ENCODE measurements at places on chromosomes 11 and 22. TPM values are rescaled to one million over a fixed set of nuclear protein-coding genes. Genes with fewer than 3 reads are reported as not detected.

The TMEM191B gene
- not detected for total RNA-seq

The PRSS23 gene
- total RNA-seq, result 184 TPM

GRCh38 chr11:113363406-113363805 is 24.2 kb upstream of the ANKK1 start:
- peaks cover 41% of the 10 kb centered on the region for H3K36me3 ChIP-seq
- H3K4me1 ChIP-seq, result no peaks in the 10 kb centered on the region
- H3K27ac ChIP-seq, result no peak overlapping the region
- H3K27me3 ChIP-seq, result no peaks in the 10 kb centered on the region

DNA sequence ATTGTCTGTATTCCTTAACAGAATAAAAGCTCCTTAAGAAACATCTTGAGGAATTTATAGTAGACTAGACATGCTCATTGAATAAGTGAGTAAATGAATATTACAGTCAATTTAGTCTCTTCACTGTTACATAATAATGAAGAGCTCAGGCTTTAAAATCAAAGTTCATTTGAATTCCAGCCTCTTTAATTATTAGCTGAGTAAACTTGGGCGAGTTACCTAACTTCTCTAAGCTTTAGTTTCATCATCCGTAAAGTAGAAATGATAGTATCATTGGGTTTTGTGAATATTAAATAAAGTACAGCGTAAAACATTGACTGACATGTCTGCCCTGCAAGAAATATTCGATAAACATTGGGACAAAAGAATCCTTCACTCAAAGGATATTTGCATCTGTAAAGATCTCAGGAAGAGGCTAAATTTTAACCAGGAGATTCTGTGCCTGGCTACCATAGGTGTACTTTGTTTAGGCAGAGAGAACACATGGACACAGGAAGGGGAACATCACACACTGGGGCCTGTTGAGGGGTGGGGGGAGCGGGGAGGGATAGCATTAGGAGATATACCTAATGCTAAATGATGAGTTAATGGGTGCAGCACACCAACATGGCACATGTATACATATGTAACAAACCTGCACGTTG is 15.2 kb upstream of the BBOX1 start:
- H3K27me3 ChIP-seq, result no peaks in the 10 kb centered on the region
- no peaks in the 10 kb centered on the region for H3K4me1 ChIP-seq
- no peaks in the 10 kb centered on the region for H3K36me3 ChIP-seq
- no peak overlapping the region for H3K4me3 ChIP-seq
- no peak for DNase-seq

GRCh38 chr11:112453601-112454577 is 193.2 kb upstream of the PLET1 start:
- no peak for DNase-seq
- H3K4me1 ChIP-seq, result no peaks in the 10 kb centered on the region
- H3K36me3 ChIP-seq, result no peaks in the 10 kb centered on the region

- no peaks in the 10 kb centered on the region for H3K27me3 ChIP-seq
- no peak overlapping the region for H3K4me3 ChIP-seq
- no peak overlapping the region for H3K27ac ChIP-seq
- no peak for DNase-seq
Observed at GRCh38 chr11:127552446-127552845, 551.9 kb upstream of the KIRREL3 start.

- no peaks in the 10 kb centered on the region for H3K36me3 ChIP-seq
- H3K27me3 ChIP-seq, result no peaks in the 10 kb centered on the region
- no peak for DNase-seq
- H3K4me3 ChIP-seq, result no peak overlapping the region
Observed at GRCh38 chr22:43706571-43707328, 105.4 kb downstream of the EFCAB6 start.

All from ascending aorta (tissue), 2 donors.